SK-N-SH (cell line): ENCODE measurements at places on chromosomes 5 and 9. TPM values are rescaled to one million over a fixed set of nuclear protein-coding genes. Genes with fewer than 3 reads are reported as not detected.
A peak's percentile ranks its signal among the peaks of the same experiment; 100 is the strongest.

The ADGRD2 gene
- 0.05 and 0.10 TPM in 2 replicates for polyA plus RNA-seq

The OSMR gene
- 55.9 and 56.0 TPM in 2 replicates for polyA plus RNA-seq

The PDCD1LG2 gene
- 11.1 and 19.4 TPM in 2 replicates for polyA plus RNA-seq

The OR1Q1 gene
- 0.10 and 0.29 TPM in 2 replicates for polyA plus RNA-seq

The PTGES2 gene
- 130 and 141 TPM in 2 replicates for polyA plus RNA-seq

DNA sequence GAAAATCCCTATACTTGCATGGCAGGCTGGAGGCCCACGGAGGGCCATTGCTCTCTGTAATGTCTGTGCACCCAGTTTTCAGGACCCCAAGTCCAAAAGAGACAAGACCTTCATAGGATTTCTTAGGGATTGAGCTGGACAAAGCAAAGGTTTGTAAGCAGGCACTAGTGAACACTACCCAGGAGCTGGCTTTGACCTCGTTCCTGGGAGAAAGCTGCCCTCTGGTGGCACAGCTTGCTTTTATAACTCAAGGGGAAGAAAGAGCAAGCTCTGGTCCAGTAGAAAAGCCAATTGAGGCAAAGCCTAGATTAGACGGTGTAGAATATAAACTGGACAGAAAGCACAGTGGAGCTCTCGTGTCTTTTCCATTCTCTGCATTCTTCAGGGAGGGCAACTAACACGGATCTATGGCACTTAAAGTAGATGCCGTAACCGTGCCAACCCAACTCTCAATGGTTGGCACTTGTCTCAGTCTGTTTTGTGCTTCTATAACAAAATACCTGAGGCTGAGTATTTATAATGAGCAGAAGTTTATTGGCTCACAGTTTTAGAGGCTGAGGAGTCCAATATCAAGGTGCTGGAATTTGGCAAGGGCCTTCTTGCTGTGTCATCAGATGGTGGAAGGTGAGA is 7.9 kb downstream of the GABRP start:
- H3K27me3 ChIP-seq = no peaks in the 10 kb centered on the region; the same call in 1 of the 2 replicates
- no peak overlapping the region for H3K27ac ChIP-seq
- H3K4me3 ChIP-seq = no peak overlapping the region; the same call in 1 of the 2 replicates
- H3K4me1 ChIP-seq = no peaks in the 10 kb centered on the region

DNA sequence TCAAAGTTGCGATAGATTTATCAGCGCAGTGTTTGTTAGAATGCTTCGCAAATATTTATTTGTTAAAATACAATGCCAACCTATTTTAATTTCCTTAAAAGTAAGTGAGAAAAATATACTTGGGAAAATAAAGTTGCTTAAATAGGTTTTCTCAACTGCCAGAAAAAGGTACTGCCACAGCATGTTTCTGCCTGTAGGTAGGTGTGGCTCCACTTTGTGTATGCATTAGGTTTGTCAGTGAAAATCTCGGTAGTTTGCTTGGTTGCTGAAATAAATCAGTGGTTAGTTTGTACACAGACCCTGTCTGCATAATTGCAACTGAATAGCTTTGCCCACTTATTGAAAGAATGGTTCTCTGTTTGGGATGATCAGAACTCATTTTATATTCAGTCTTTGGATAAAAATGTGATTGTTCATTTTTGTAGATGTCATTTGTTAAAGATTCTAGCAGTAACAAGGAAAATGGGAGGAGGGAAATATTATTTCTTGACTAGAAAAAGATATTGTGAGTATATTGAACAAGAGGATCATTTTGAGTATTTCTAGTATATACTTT is 25.7 kb downstream of the C9orf85 start:
- no peaks in the 10 kb centered on the region for H3K36me3 ChIP-seq
- H3K4me1 ChIP-seq = no peaks in the 10 kb centered on the region
- H3K27ac ChIP-seq = no peak overlapping the region
- H3K27me3 ChIP-seq = no peaks in the 10 kb centered on the region

- no peak for DNase-seq
- no peak overlapping the region for H3K27ac ChIP-seq
- no peaks in the 10 kb centered on the region for H3K36me3 ChIP-seq
- H3K4me1 ChIP-seq = no peaks in the 10 kb centered on the region
Observed at GRCh38 chr5:150221471-150221870, 31.6 kb downstream of the SLC6A7 start.

- no peaks in the 10 kb centered on the region for H3K36me3 ChIP-seq
- H3K27ac ChIP-seq = no peak overlapping the region
- no peaks in the 10 kb centered on the region for H3K4me1 ChIP-seq
- H3K4me3 ChIP-seq = no peak overlapping the region
- no peak for DNase-seq
Observed at GRCh38 chr9:124600407-124600806, 93.2 kb upstream of the NR5A1 start.

DNA sequence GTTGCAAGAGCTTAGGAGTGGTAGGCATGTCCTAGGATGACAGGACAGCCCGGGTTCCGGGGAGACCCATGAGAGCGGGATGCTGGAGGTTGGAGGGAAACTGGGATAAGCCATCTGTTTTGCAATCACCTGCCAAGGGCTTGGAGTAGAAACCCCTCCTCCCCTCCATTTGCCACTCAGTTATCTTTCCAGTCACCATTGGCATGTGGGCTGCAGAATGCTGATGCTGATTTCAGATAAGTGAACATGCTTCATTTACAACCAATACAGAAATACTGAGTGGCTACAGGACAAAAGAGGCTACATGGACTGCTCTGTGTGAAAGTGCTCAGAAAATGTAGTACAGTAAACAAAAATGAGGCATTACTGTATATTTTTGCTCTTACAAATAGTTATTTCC is 93.4 kb upstream of the KIF2A start:
- no peaks in the 10 kb centered on the region for H3K36me3 ChIP-seq
- no peaks in the 10 kb centered on the region for H3K4me1 ChIP-seq
- no peak overlapping the region for H3K27ac ChIP-seq

DNA sequence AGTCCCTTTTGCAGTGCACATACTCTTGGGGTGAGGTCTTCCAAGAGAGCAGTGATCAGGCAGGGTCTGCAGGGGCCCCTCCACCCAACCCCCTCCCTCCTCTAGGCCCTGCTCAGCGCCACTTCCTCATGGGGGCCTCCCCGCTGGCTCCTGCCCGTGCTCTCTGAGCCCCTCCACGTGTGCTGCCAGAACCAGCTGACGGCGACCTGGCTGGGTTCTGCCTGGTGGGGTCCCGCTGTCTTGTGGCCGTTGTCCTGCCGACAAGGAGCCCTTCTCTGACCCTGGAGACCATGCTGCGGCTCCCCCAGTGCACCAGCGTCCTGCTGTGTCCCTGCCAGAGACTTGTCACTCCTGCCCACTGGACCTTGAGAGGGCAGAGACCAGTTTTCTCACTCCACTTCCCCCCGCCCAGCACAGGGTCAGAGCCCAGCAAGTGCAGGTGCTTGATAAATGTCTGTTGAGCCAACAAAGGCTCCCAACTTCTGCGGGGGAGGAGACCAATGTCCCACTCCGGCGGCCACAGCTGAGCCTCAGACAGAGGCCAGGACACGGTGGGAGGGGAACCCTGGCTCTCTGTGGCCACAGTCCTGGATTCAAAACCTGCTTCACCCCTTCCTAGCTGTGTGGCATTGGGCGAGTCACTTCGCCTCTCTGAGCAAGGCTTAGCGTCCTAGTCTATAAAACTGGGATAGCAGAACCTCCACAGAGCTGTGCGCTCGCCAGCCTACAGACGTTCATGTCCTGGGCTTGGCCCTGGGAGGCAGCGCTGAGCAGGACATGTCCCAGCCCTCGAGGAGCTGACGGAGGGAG is 24.8 kb downstream of the SARDH start:
- H3K36me3 ChIP-seq = no peaks in the 10 kb centered on the region
- no peak for DNase-seq
- no peak overlapping the region for H3K27ac ChIP-seq
- H3K27me3 ChIP-seq = no peaks in the 10 kb centered on the region
- H3K4me1 ChIP-seq = peaks cover 33% of the 10 kb centered on the region

GRCh38 chr5:78419396-78419795 is 59.0 kb downstream of the SCAMP1 start:
- H3K4me1 ChIP-seq = no peaks in the 10 kb centered on the region
- H3K36me3 ChIP-seq = peaks cover 57% of the 10 kb centered on the region
- no peak overlapping the region for H3K4me3 ChIP-seq
- DNase-seq = no peak
- no peaks in the 10 kb centered on the region for H3K27me3 ChIP-seq

GRCh38 chr9:121144482-121144881 is 57.2 kb downstream of the RAB14 start:
- no peaks in the 10 kb centered on the region for H3K27me3 ChIP-seq
- no peaks in the 10 kb centered on the region; the same call in 1 of the 2 replicates for H3K4me1 ChIP-seq

- no peak overlapping the region for H3K27ac ChIP-seq
- H3K4me3 ChIP-seq = no peak overlapping the region
- H3K36me3 ChIP-seq = no peaks in the 10 kb centered on the region
- no peaks in the 10 kb centered on the region; the same call in 1 of the 2 replicates for H3K4me1 ChIP-seq
- H3K27me3 ChIP-seq = no peaks in the 10 kb centered on the region
Observed at GRCh38 chr9:110949081-110949480, 89.2 kb downstream of the LPAR1 start.

DNA sequence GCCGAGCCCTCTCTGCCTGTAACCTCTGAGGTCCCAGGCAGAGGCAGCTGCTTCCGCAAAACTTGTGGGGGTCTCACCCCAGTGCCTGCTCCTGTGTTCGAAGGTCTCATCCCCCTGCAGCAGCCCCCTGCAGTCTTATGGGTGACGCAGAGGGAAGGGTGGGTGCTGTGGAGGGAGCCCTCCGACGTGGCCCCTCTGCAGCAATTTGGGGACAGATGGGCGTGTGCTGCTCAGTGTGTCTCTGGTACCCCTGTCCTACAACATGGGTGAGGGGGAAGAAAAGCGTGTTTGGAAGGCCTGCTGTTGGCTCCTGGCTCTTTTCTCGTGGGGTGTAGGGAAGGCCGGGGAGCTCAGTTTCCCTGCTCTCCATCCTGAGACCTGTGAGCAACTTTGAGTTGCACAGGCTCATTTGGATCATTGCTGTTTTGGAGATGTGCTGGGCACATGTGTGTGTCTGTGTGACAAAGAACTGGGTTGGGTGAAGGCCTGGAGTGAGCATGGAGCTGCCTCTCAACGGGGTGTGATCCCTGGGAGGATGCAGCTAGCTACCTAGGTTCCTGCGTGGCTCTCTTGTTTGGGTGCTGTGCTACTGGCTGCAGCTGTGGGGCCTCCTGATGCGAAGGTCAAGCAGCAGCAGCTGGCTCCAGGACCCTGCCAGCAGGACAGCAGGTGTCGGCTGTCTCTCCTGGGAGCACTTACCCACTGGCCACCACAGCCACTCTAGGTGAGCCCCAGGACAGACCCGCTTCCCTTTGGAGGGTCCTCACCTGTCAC is 179.6 kb upstream of the PITX1 start:
- H3K27ac ChIP-seq = no peak overlapping the region
- peaks cover 18% of the 10 kb centered on the region; the same call in 1 of the 2 replicates for H3K4me1 ChIP-seq
- H3K36me3 ChIP-seq = no peaks in the 10 kb centered on the region
- no peak for DNase-seq

GRCh38 chr5:53378590-53379247 is 101.7 kb upstream of the FST start:
- no peak overlapping the region for H3K4me3 ChIP-seq
- no peak for DNase-seq
- no peaks in the 10 kb centered on the region for H3K27me3 ChIP-seq
- no peaks in the 10 kb centered on the region for H3K36me3 ChIP-seq

DNA sequence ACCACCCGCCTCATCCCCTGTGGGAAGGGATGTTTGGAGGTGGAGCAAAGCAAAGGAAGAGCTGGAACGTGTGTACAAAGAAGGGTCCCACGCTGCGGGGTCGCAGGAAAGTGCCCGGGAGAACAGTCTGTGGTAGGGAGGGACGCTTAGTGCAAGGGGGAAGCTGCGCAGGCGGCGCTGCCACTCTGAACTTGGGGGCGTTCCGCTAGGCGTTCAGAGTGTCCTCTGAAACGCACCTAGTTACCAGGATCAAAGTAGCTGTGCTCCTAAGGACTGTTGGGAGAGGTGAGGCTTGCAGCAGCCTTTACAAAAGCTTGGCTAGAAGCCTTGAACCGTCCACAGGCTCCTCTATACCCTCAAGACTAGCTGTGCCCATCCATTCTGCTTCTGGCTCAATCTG is 29.3 kb upstream of the PDE8B start:
- H3K27ac ChIP-seq = no peak overlapping the region
- H3K4me1 ChIP-seq = no peaks in the 10 kb centered on the region
- no peaks in the 10 kb centered on the region for H3K36me3 ChIP-seq
- H3K4me3 ChIP-seq = no peak overlapping the region
- DNase-seq = no peak

DNA sequence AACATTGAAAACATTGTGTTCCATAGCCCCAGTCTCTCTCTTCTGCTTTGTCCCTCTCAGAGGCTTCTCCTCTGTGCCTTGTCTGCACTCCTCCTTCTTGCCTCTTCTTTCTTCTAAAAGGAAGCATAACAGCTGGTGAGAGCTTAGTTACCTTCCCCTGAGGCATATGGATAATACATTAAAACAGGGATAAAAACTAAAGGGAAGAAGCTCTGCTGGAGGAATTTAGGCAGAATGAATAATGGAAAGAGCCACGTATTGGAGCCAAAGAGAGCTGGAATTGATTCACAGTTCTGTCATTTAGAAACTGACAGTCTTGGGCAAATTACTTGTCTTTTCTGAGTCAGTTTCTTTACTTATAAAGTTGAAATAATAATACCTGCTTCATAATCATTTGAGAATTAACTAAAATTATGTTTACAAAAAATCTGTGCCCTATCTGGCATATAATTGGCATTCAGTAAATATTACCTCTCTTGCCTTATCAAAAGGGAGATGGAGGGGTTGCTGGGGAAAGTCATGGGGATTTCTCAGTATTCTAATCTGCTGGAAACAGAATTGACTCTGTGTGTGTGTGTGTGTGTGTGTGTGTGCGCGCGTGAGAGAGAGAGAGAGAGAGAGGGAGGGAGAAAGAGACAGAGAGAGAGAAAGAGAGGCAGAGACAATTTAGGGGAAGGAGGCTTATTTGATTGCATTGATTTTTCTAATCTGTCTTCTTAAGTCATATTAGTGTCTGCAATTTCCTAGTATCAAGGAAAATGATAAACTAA is 20.2 kb downstream of the ZNF474 start:
- no peak for DNase-seq
- H3K36me3 ChIP-seq = no peaks in the 10 kb centered on the region
- peak overlapping the region; percentile 55; the same call in 1 of the 2 replicates for H3K27ac ChIP-seq
- no peaks in the 10 kb centered on the region; the same call in none of the 2 replicates for H3K4me1 ChIP-seq
- no peaks in the 10 kb centered on the region for H3K27me3 ChIP-seq
